ENCODE measurements at places on chromosomes 7 and 10.

DNA sequence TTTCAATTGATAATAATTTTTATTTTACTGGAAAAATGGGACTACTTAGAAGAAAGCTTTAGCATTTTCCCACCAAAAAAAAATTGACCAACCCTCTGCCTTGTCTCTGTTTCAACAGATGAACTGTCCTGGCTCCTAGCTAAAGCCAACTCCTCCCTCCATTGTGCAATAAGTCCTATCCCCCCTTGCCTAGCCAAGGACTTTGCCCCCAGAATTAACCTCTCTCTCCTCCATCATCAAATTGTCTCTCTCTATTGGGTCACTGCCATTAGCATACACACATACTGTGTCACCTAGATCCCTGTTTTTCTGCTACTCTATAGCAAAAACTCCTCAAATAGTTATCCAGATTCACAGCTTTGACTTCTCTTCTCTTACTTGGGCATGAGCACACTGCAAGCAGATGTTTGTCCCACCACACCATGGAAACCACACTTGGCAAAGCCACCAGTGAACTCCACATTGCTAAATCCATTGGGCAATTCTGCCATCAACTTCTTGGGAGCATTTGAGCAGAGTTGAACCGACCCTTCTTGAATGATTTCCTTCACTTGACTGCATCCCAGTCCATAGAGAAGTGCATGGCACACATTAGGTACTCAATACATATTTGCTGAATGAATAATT lies 91.4 kb upstream of the NEBL start:
- DNase-seq: no peak

- DNase-seq: no peak
These were observed 194.9 kb downstream of the REEP3 start for GRCh38 chr10:63716016-63716580.

GRCh38 chr10:118873738-118874105 lies 119.0 kb upstream of the CACUL1 start:
- peak; percentile 93 for DNase-seq

DNA sequence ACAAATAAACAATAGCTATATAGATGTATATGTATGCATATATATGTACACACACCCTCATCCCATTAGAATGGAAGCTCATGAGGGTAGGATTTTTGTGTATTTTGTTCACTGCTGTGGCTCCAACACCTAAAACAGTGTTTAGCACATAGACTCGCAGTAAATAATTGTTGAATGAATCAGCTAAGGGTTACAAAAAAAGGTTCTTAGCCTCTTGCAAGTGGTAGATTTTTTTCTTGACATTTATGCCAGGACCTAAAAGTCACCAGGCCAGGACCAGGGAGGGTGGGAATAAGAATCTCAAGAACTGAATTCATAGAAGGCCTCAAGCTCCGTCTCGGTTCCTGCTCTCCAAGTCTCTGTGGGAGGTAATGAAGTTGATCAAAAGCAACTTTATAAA lies 82.5 kb upstream of the CAPZA2 start:
- no peak for DNase-seq

- no peak for DNase-seq
These were observed 224.1 kb downstream of the CCSER2 start for GRCh38 chr10:84552478-84552877.

GRCh38 chr10:82463614-82464013 lies 588.6 kb downstream of the NRG3 start:
- no peak for DNase-seq

DNA sequence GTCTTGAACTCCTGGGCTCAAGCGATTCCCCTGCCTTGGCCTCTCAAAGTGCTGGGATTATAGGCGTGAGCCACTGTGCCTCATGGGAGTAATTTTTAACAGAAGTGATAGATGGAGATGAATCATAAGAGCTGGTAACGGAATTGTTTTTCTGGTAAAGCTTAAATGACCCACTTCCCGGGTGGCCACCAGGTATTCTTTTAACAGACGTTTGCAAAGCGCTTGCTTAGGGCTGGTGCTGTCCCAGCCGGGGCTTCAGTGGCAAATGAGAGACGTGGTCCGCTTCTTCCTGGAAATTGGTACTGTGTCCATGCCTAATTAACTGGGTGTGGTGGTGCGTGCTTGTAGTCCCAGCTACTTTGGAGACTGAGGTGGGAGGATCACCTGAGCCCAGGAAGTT lies 23.5 kb downstream of the CAMK1D start:
- no peak for DNase-seq

DNA sequence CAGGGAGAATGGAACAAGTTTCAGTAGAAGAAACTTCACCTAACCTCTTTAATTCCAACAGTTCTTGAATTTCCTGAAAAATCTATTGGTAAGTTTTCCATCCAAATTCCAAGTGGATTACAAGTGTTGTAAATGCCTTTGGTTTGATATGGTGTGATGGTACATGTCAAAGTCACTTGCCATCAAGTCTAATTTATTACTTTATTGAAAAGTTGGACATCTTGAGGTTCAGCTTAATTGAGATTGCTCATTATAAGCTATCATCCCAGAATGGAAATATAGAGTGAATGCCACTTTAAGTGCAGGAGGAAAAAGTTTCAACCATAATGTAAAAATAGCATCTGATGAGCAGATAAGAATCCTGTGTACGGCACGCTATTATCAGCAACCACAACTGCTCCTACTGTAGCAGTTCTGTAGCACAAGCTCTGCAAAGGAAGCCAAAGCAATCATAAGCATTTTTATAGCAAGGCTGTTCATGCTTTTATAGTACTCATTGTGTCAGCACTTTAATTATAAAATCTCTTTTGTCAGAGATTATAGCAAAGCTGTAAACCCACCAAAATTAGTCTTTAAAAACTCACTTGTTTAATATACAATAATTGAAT lies 991.8 kb upstream of the PHF14 start:
- DNase-seq: no peak

DNA sequence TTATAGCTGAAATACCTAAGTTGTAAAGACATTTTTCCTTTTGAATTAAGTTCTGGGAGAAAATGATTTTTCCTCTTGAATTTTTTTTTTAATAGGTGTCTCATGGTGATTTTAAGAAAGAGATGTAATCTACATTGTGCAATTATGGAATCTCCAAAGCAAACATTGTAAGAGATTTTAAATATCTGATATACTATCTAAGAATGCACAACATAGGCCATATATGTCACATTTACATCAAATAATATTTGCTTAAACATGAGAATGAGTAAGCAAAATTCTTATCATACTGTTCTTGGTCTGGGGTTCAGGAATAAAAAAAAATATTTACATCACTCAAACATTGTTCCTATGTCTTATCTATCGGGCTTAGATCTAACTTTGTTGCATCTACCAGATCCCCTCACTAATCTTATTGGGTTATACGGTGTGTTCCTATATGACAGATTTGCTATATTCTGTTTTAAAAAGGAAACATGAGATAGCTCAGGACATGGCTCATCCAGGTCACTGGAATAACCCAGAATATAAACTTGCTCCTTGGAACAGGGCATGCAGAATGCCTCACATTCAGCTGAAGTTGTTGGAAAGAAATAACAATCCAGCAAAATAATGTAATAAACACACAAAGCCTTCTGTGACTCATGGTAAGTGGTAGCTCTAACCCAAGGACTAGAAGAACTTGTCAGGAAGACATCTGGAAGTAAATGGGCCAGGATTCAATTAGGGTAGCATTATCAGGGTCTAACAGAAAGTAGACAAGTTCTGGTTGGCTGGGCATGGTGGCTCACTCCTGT lies 794.7 kb downstream of the IPMK start:
- no peak for DNase-seq

- no peak for DNase-seq
These were observed 35.4 kb upstream of the CDK14 start for GRCh38 chr7:90560730-90561129.

DNA sequence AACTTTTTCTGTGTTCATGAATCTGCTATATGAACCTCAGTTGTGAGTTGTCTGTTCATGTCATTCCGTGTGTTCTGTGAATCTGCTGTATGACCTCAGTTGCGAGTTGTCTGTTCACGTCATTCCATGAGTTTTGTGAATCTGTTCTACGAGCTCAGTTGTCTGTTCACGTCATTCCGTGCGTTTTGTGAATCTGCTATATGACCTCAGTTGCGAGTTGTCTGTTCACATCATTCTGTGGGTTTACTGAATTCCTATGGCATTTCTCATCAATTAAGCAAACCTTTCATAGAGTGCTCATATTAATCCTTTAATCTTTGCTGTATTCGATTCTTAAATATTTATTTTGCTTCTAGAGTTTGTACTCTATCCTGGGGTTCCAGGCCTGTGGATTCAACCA lies 150.6 kb downstream of the DIP2C start:
- DNase-seq: peak; percentile 26

GRCh38 chr7:129702316-129702715 lies 90.8 kb downstream of the NRF1 start:
- DNase-seq: no peak

- DNase-seq: no peak
These were observed 11.2 kb downstream of the MNX1 start for GRCh38 chr7:156998988-156999957.

GRCh38 chr7:131106681-131107336 lies 220.9 kb upstream of the MKLN1 start:
- peak; percentile 47 for DNase-seq

DNA sequence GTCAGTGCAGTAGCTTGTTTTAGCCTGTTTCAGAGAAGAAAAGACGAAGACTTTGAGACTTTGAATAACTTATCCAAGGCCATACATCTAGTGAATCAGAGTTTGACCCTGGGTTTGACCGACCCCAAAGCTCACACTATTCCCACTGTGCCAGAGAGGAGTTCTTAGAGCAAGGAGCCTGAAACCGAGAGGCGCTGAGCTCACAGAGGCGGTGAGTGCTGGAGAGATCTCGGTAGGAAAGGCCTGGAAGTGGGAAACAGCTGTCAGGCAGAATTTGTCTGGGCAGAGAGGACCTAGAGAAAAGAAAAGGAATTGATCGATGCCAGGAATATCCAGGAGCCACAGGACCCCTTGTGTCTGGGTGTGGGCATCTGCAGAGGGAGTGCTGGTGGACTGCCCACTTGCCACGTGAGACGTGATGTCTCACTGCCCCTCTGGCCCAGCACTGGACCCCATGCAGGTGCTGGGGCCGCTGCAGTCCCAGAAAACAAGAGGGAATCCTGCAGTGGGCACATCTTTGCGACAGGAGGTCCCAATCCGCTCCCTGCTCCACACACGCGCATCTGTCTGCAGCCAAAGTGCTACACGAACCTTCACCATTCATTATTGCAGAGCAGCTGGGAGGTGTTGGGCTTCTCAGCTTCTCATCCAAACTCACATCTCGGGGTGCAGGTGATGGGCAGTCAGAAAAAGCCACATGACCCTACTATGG lies 6.2 kb downstream of the CALML3 start:
- DNase-seq: no peak

DNA sequence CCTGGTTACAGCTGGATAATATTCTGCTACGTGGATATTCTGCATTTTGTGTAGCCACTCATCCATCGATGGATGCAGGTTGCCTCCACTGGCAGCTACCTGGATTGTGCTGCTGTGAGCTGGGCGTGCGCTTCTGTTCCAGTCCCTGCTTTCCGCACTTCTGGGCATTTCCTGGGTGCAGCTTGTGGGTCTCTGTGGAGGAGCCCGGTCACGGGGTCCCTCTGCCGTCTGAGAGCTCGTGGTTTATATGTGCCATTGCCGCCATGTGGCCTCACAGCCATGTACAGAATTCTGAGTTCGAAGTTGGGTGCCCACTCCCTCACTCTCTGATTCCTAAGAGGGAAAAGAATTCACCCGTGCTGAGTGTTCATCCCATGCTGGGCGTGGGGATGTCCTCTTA lies 38.3 kb downstream of the JAKMIP3 start:
- DNase-seq: no peak

- DNase-seq: no peak
These were observed 4.4 kb downstream of the ITPRIP start for GRCh38 chr10:104333728-104334373.

DNA sequence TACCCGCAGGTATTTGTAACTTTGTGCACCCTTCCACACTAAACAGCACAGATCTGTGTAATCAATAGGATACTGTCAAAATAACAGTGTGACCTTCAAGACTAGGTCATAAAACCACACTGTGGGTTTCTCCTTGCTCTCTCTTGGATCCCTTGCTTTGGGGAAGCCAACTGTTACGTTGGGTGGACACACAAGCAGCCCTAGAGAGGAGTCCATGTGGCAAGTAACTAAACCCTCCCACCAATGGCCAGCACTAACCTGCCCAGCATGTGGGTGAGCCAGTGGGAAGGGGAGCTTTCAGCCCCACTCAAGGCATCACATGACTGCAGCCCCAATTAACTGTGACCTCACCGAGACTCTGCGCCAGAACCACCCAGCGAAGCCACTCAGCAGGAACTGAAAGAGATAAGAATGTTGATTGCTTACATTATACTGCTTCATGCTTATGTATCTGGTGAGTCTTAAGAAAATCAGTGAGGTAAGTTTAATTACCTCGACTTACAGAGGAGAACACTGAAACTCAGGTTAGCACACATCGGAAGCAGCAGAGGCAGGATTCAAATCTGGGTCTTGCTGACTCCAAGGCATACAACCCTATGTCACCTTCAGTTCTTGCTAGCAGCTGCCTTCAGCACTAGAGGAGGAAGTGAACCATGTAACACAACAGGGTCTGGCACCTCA lies 9.4 kb upstream of the ZC3HAV1 start:
- no peak for DNase-seq

DNA sequence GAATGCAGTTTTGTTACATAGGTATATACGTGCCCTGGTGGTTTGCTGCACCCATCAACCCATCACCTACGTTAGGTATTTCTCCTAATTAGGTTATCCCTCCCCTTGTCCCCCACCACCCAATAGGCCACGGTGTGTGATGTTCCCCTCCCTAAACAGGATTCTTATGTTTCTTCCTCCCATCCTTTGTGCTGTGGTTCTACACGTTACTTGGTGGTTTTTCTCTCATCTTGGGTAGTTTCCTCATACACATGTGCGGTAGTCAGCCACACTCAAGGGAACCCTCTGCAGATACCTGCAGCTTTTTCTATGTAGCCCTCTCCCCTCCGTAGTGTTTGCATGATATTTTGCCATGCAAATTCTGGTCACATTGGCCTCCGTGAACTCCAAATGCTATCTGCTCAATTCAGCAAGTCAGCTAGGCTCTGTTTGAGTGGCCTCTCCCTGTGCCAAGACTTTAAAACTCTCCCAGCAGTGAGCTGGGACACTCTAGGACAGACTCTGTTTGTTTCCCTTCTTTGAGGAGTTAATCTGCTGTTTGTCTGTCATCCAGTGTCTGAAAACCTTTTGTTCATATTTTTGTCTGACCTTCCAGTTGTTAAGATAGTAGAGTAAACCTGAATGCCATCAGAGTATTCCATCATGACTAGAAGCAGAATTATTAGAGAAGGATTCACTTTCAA lies 41.0 kb downstream of the RABGEF1 start:
- DNase-seq: no peak

DNA sequence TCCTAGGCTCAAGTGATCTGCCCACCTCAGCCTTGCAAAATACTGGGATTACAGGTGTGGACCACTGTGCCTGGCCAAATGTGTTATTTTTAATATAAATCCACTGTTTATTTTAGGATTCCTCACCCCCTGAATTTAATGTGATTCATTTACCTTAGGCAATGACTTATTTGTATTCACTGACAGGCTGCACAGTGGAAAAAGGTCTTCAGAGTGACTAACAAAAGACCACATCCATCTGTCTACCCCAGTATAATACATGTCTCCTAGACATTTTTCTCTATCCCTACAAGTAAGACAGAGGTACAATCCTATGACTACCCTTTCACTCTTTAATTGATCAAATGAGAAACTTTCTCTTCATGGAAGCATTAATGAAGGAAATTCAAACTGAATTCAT lies 230.2 kb downstream of the AHR start:
- no peak for DNase-seq

GRCh38 chr7:26696978-26697377 lies 167.4 kb downstream of the SKAP2 start:
- DNase-seq: no peak

Data from trophoblast cell (in vitro differentiated cells and primary cell).